ENCODE measurements at places on chromosomes 5 and 9.
A peak's percentile ranks its signal among the peaks of the same experiment; 100 is the strongest.

GRCh38 chr9:20593105-20593504 is 29.2 kb downstream of the MLLT3 start:
- DNase-seq: peak; percentile 75

DNA sequence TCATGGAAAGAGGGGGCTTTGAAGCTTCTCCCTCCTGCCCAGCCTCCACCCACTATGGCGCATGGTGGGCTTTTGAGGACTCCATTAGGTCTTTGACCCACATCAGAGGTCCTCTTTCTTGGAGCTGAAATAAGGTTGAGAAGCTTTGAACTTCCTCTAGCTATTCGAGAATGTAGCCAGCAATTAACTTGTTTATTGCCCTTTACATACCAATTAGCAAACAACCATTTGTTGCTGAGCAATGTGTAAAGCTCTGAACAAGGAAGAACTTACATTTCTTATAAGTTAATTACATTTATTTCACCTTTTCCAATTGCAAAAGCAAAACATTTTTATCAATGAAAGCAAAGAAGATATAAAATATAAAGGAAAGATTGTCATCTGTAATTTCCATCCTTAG is 30.5 kb upstream of the FOXB2 start:
- DNase-seq: no peak

- no peak for DNase-seq
These were observed 160.0 kb upstream of the GNA14 start for GRCh38 chr9:77807846-77808750.

GRCh38 chr5:878125-878524 is 14.5 kb downstream of the BRD9 start:
- DNase-seq: no peak

GRCh38 chr5:179187681-179188575 is 127.8 kb downstream of the ZNF354C start:
- DNase-seq: no peak

DNA sequence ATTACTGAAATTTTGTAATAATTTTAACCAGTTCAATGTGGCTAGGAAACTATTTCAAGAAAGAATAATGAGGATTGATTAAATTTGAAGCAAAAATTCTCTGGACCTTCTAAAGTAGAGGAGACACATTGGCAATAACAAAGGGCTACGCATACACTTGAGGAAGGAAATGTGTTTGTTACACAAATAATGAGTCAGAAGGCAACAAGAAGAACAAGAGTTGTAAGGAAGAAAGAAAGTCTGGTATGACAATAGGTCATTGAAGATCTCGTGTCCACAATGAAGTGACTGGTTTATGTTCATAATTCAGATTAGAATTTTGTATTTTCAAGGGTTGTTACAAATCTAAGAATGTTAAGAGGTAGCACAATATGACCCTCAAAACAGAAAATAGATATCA is 25.8 kb downstream of the ST8SIA4 start:
- DNase-seq: no peak

DNA sequence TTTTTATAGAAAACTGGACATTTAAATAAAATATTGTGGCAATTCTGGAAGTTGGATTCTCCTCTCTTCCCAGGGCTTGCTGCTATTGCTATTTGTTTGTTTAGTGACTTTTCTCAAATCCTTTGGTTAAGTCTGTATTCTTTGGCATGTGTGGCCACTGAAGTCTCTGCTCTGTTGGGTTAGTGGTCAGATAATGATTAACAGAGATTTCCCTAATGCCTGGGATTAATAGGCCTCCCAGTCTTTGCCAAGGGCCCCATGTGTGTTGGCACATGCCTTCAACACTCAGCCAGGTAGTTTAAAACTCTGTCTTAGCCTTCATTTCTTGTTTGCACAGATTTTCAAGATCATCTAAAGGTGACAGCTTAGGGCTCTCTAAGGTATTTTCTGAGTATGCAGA is 92.8 kb upstream of the EPB41L4A start:
- no peak for DNase-seq

DNA sequence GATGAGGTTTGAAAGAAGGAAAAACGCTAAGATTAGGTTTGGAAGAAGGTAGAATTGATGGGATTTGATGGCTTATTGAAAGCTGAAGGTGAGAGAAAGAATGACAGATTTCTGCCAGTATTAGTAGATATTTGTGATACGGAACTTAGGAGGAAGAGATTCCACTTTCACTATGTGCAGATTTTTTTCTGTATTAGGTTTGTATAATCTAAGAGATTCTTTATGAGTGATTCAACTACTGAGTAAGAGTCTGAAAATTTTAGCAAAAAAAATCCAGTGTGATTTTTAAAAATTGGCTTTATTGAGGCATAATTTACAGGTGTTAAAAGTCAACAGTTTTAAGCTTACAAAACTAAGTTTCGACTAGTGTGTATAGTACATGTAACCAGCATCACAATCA is 54.1 kb downstream of the AP3S1 start:
- DNase-seq: peak; percentile 13

- no peak for DNase-seq
These were observed 8.9 kb upstream of the ZNF454 start for GRCh38 chr5:178931846-178932760.

DNA sequence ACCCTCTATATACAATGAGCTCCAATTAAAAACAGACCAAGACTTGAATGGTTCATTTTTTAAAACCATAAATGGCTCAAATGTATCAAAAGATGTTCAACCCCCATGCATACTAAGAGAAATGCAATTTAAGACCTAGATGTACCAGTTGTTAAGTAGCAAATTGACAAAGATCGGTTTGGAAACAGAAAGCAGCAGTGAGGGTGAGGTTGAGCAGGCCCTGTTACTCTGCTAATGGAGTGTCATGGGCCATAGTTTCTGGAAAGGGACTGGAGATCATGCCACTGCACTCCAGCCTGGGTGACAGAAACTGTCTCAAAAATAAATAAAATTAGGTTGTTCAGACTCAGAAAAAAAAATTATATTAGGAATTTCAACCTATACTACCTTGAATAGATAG is 55.0 kb downstream of the FNBP1 start:
- DNase-seq: no peak

DNA sequence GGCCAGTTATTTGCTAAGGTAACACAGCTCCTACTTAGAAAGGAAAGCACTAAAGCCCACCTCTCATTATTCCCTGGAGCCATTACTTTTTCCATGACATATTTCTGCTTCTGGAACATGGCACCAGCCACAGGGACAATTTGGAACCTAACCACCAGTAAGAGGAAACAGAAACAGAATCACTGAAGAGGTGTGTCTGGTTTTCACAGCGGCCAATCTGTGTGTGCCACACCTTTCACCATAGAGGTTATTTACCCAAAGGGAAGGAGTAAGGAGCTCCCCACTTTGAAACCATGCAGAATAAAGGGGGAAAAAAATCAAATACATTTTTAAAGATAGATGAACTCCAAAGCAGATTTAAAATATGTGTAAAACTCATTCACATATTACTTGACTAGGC is 21.1 kb downstream of the PRUNE2 start:
- DNase-seq: no peak

- DNase-seq: no peak
These were observed 53.6 kb upstream of the POU5F2 start for GRCh38 chr5:93794954-93795353.

- peak; percentile 98 for DNase-seq
These were observed 46.9 kb downstream of the ACTBL2 start for GRCh38 chr5:57435701-57436134.

DNA sequence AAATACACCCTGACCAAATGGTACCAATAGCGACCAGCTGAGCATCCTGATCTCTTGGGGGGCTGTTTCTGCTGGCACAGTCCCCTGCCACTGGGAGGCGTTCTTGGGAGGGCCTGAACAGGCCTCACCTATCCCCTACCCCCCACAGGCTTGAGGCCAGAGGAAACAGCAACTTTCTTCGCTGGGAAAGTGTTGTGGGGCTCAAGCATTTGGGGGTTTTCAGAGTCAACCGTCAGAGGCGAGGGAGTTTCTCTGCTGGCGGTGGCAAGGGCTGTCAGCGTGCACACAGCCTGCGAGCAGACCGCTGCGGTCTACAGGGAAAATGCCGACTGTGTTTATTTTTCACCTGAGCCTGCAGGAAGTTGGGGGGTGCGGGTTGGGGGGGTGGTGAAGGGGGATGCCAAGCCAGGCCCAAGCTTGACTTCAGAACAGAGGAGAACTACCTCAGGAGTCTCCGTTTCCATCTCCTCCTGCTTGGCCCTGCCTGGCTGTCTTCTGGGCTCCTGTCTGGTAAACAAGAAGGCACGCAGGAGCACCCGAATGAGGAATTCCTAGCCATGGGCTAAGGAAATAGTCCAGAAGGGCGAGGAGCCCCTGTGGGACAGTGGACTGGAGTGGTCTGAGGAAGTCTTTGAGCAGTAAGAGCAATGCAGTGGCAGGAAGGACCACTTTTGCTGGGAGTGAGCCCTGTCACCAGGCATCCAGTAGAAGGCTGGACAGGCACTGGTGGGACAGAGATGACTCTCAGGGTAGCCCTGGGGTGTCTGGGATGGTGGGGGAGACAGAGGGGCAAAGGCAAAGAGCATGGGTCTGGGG is 18.1 kb downstream of the TCF7 start:
- no peak for DNase-seq

- peak; percentile 58 for DNase-seq
These were observed 387.1 kb downstream of the PDE4D start for GRCh38 chr5:59506285-59506877.

- DNase-seq: peak; percentile 7
These were observed 617.5 kb upstream of the TLE4 start for GRCh38 chr9:78954286-78954685.

DNA sequence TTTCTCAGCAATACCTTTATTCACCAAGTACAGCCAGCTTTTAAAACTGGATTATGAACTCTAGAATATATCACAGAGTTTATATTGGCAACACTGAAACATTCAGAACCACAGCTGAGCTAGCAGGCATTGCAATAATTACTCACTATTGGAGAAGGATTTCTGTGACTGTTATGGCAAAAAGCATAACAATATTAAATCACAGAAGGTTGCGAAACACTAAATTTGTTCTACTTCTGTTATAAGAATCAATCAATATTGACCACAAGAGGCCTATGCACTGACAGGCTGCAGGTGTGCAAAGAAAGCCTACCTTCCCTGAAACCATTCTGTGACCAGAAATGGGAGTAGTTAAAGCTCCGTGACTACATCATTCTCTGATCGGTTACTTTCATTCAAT is 59.2 kb downstream of the AP3B1 start:
- DNase-seq: peak; percentile 40

GRCh38 chr5:61894046-61894445 is 412.0 kb upstream of the KIF2A start:
- DNase-seq: no peak

GRCh38 chr9:131661568-131662288 is 78.1 kb downstream of the RAPGEF1 start:
- no peak for DNase-seq

DNA sequence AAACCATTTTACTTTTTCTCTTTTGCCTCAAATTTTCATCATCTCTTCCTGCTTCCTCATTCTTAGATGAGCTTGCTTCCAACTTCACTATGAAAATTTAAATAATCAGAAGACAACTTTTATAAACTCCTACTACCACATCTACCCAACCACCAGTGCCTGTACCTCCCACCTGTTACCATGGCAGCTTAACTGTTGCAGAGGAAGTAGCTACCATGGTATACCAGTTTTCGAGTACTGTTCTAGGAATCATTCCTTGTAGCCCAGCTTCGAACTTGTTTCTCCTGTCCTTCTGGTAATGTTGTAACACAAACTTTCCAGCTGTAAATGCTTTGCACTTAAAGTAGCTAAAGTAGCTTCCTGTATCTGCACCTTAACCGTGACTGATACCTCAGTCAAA is 266.8 kb upstream of the NREP start:
- no peak for DNase-seq

- DNase-seq: no peak
These were observed 26.5 kb downstream of the TRMO start for GRCh38 chr9:97895695-97896332.

DNA sequence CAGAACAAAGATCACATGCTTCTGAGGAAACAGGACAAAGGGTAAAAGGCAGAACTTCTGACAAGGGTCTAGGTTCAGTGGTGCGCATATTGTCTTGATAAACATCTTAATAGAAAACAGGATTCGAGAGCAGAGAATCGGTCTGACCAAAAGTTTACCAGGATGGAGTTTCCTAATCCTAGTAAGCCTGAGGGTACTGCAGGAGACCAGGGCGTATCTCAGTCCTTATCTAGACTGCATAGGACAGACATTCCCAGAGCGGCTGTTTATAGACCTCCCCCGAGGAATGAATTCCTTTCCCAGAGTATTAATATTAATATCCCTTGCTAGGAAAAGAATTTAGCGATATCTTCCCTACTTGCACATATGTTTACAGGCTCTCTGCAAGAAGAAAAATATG is 32.4 kb upstream of the TNFSF8 start:
- DNase-seq: no peak

GRCh38 chr5:171268700-171269620 is 40.1 kb upstream of the TLX3 start:
- no peak for DNase-seq

GRCh38 chr5:78647351-78647818 is 1.2 kb downstream of the LHFPL2 start:
- peak; percentile 49 for DNase-seq

DNA sequence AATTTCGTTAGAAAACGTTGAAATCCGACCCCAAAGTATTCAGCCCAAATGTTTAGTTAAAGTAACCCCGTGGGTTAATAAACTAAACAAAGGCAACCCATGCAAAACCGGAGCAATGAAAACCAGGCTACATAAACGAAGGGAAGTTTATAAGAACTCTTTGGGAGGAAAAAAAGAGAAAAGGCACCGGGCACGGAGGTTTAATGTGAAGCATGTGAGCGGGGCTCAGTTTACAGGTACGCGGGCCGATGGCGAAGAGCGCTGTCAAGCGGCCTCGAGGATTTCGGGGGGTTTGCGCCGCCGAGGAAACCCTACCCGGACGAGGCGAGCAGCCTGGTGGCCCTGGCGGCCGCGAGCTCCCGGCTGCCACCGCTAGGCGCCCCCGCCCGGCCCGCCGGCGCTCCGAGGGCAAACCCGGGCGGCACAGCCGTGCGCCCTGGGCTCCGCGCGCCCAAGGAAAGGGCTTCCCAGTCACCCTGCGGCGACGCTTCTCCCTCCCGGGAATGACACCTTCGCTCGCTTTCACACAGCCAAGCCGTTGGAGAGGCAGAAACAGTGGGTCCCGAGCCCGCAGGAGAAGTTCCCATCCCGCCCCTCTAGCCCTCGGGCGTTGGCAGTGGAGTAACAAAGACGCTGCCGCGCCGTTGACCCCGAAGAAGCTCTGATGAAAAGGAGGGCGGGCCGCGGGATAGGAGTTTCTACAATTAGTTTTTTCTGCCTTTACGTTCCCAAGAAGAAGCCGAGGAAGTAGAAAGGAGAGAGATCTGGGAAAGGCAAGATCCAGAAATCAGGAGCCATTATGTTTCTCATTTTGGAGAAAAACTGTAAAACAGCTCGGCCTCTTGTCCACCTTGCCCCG is 126.0 kb downstream of the TMEM174 start:
- DNase-seq: peak; percentile 34

DNA sequence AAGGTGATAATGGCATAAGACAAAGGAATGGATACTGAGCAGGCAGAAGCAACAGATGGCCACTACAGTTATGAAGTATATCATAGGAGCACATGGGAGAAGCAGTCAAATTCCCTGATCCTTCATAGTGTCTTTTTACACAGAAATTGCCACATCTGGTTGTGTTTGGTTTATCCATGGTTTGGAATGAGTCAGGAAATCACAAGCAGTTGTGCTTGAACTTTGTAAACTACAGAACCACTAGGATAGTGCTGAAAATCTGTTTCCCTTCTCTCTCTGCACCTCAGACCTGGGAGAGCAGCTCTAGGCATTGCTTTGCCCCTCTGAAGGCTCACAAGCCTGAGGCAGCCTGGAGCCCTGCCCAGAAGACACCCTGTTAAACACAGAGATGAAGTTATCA is 134.0 kb downstream of the DMRT2 start:
- no peak for DNase-seq
